Hematopoietic multipotent progenitor cell treated with erythropoietin and hydrocortisone succinate and interleukin-3 and kit ligand, for 8 days (in vitro differentiated cells): ENCODE measurements at places on chromosomes 7 and 10.

DNA sequence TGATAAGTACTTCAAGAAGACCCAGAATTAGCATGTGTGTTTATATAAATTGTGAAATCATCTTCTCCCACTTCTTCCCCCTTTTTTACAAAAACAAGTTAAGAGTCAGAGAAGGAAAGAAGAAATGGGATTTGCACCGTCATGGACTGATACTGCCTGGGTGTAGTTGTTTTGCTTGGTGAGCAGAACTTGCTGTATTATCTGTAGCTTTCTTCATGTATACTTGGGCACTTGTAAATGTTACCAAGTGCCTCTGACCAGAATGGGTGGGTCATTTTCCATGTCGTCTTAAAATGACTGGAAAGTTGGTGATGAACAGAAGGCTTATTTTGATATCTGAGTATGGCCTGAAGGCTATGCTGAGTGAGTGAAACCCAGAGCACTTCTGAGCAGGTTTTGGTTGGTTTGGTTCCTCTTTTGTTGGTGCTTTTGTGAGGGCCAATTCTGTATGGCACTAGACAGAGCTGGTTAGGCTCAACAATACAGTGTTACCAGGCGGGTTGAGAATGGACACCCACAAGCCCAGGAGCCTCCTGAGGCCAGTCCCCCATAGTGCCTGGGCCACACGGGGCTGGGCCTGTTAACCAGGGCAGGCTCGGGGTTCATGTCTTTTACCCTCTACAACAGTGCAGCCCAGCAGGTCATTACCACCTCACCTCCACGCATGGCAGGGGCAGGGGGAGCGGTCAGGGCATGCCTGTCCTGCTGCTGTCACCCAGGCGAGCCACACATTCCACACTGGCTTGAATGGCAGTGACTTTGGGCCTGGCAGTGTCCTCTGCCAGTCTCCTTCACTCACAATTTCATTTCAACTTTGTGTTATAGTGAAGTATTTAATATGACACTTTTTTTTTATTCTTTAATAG, 115.1 kb downstream of the CCNY start:
- DNase-seq, result peak; percentile 81

DNA sequence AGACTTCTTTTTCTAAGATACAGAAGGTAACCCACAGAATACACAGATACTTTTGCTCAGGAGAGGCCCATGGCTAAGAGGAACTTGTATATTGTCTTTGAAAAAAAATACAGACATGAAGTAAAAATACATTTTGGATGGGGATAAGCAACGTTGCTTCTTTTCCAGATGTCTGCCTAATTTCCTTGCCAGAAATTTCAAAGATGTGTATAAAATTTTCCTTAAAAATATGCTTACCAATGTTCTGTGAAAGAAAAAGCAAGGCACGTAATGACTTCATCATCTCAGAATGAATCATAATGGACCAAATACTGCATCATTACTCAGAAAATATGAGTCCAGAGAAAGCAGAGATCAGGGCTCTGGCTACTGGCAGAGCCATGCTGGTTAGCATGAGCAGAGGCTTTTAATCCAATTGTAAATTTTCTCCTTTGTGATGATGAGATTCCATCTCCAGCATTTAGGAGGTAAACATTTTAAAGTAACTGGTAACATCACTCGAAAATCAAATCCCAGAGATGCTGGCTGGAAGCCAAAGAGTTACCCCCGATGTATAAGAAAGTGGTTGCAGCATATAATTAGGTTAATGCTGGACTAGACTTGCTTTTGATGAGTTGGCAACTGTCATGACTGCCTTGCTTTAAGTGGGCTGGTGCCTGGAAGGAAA, 272.5 kb downstream of the SEMA3A start:
- DNase-seq, result no peak

DNA sequence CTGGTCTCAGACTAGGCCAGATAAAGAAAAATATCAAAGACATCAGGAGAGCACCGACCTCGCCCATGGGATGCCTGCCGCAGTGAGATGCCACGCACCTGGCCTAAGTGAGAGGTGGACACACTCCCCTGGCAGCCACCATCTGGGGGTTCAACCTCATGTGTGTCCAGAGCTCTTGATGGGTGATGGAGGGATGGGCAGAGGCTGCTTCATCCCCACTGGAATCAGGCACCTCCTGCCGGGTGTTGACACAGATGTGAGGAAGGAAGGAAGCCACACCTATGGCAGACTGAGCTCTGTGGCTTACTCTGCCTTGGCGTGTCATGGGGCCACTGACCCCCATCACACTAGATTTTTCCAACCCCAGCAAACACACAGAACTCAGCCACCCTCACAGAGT, 11.4 kb downstream of the ZNF488 start:
- DNase-seq, result no peak

DNA sequence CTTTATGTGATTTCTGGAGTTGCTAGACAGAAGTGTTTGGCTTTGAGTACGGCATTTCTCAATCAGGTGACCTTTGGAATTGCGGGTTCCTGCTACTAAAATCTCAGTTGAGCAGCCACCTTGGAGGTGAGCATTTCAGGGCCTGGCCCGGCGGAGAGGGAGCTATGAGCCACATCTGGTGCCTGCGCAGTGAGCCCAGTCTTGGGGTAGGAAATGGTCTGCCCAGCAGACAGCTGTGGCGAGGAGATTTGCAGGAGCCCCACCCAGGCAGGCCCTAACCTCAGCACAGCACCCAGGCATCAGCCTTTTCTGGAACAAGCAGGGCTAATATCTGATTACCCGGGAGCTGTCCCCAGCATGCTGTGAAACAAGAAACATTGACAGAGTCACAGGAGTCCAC, 547.9 kb upstream of the FOXK1 start:
- DNase-seq, result peak; percentile 1

DNA sequence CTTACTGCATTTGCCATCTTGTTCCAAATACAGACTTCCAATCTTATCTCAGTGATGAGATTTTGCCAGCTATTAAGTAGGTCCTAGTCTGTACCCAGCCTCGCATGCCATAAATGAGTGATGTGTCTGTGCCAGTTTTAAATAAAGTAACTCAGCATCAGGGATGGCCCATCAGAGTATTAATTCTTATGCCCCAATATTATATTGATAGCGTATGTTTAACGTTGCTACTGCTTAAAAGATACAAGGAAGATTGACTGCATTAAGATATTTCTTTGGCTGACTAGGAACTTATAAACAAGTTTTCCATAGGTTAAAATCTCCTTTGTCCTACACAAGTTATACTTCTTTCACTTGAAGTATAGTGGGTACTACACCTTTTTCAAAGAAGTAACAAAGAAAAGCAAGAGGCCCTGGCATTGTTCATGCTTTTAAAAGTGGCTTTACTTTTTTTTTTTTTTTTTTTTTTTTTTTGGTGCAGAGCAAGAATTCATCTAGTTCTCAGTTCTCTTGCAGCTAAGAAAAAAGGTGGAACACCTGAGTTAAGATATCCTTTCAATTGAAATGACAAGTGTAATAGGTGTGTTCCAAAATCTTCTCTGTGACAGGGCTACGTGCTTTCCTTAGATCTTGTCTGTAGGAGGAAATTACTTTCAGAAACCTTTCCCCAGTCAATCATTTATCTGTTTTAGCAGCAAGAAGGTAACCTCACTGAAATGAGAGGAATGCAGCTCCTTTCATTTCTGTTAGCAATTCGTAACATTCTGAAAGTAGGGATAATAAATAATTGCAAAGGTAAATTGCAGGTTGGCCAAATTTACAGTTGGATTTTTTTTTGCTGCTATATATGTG, 245.0 kb downstream of the CELF2 start:
- no peak for DNase-seq

- DNase-seq, result no peak
Observed at GRCh38 chr10:119703903-119704508, 21.8 kb upstream of the INPP5F start.

DNA sequence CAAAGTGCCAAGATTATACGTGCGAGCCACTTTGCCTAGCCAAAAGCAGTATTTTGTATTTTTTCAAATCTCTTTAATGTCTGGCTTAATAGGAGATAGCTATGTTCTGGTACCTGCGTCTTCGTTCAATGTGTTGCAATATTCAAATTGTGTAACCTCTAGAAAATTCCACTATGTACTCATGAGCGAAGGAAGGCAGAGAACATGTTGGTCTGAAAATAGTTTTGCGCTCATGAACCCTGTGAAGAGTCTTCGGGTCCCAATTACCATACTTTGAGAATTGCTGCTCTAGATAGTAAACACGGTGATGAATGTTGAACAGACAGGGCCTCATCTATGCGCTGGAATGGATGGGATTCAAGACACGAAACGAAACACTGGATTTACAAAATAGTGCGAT, 2.7 kb upstream of the SUV39H2 start:
- no peak for DNase-seq

DNA sequence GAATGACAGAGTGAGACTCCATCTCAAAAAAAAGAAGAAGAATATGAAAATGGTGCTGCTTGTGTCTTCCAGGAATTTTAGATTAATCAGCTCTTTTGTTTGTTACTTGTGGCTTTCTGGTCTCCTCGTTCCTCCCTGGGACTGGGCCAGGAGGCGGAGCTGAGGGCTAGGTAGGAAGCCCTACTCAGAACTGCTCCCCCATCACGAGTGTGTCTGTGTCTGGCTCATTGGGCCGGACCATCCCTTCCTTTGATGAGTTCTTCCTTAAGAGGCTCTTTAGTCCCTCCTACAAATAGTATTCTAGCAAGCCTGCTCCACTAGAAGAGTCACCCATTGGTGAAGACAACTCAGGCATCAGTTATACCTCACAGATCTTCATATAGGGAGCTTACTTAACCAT, 56.8 kb upstream of the YAE1 start:
- peak; percentile 55 for DNase-seq

- no peak for DNase-seq
Observed at GRCh38 chr7:106863274-106863997, 1.6 kb upstream of the PIK3CG start.

GRCh38 chr7:83305027-83305426, 142.3 kb upstream of the PCLO start:
- DNase-seq, result no peak

- DNase-seq, result no peak
Observed at GRCh38 chr10:30172091-30172490, 112.7 kb upstream of the JCAD start.

- no peak for DNase-seq
Observed at GRCh38 chr10:63587191-63587590, 66.0 kb downstream of the REEP3 start.

- no peak for DNase-seq
Observed at GRCh38 chr7:131223151-131223550, 104.5 kb upstream of the MKLN1 start.

DNA sequence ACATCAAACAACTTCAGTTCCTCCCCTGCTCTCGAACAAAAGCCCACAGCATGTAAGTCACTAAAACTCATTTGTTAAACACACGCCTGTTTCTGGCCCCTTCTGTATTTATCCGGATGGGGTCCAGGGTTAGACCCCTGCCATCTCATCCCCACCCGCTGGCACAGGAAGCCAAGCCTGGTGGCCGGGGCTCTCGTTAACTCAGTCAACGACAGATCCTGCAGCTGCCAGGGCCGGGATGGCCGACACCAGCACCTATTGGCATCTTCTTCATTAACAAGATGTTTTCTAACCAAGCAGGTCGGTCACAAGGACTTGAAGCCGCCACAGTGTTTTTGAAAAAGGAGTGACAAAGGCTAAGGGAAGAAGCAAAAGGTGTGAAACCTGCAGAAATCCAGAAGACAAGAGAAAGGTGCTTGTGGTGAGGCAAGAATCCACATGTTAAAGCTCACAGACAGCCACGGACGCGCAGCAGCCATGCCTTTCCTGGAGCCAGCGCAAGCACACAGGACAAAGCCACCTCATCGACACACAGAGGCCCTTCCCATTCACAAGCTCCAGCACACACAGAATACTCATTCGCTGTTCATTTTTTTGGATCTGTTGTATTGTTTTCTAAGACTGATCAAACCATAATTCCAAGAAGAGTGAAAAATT, 202.7 kb downstream of the DIP2C start:
- DNase-seq, result no peak

GRCh38 chr7:82442492-82443035, 1.0 kb downstream of the CACNA2D1 start:
- DNase-seq, result no peak

DNA sequence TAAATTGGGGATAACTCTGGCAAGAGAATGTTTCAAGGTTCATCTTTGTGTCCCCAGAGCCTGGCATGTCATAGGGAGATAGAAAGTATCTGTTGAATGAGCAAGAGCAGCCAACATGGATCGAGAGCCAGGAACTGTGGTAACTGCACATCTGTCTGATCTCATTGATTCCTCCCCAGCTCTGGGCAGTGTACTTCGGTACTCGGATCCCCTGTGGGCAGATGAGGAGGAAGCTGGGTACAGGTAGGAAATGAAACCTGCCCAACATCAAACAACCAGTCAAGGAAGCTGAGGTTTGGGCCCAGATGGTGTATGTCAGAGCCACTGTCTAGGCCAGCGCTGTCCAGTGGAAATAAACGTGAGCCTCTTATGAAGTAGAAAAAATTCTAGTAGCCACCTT, 76.4 kb downstream of the GRK5 start:
- no peak for DNase-seq

GRCh38 chr10:34717429-34717828, 97.7 kb downstream of the PARD3 start:
- DNase-seq, result no peak

- DNase-seq, result no peak
Observed at GRCh38 chr7:5350600-5351385, 68.0 kb downstream of the SLC29A4 start.

- DNase-seq, result no peak
Observed at GRCh38 chr7:11168650-11169170, 195.0 kb downstream of the PHF14 start.

GRCh38 chr7:130956417-130957136, 222.6 kb upstream of the KLF14 start:
- DNase-seq, result no peak

- no peak for DNase-seq
Observed at GRCh38 chr10:44960088-44960460, 472 bp downstream of the RASSF4 start.

DNA sequence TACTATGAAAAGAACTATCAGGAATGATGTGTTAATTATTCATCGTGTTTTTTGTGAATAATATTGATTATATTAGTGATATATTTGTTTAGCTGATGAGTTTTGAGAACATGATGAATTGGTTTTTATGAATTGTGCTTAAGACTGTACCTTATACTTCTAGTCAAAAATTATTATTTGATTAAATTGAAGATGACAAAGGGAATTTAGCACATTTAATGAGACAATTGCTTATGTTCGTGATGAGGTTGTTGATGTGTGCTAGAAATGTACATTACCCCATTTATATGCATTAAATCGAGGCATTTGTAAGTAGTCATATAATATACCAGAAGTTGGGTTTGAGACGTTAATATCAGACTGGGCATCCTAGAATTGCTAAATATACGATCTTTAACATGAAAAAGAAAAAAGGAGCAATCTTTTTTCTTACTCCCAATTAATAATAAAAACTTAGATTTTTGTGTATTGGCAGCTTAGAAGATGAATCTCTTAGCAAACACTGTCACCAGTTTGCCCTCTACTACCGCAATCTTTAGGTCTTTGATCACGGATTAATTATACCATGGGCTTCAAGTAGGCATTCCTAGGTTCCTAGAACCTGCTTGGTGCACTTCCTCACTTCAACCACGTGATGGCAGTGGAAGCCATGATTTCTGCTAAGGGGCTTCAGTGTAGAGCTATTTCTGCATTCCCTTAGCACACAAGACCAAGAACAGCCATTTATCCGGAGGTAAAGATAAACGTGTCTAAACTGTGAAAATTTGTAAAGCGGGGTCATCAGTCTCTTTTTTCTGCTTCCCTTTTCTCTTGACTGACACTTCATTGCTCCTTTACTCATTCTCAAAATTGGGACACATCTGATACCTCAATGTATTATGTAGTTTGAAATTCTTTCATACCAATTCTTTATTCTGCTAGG, 1.6 kb downstream of the KLHDC10 start:
- peak; percentile 95 for DNase-seq
